Aorta (tissue), 5 donors: ENCODE measurements at places on chromosomes 3 and 15.

DNA sequence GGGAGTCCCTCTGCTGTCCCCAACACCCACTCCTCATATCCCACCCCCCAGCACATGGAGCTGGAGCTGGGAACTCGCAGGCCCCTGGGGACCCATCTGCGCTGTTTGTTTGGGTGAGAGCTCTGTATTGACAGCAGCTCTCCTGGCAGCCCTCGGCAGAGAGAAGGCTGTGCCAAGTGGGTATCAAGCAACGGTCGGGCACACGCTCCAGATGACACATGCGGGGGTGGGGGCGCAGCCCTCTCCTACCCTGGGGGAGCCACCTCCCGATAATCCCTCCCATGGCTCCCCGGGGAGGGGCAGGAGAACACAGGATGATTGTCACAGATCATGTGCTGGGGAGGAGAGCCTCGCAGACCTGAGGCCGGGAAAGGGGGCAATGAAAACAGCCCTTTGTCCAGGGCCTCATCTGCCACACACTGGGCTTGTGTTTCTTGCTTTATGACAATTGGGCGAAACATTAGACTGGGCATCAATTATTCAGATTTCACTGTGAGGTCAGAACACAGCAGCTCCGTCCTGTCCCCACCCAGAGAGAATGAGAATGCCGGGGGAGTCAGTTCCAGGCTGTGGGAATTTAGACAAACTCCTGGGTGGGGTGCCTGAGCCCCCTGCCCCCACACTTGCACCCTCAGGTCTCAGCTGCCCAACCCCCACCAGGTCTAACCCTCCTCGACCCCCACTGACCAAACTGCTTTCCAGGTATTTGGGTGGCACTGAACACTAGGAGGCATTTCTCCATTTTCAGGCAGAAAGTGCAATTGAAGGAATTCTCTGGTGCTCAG is 46.4 kb upstream of the KLF13 start:
- DNase-seq, result no peak

DNA sequence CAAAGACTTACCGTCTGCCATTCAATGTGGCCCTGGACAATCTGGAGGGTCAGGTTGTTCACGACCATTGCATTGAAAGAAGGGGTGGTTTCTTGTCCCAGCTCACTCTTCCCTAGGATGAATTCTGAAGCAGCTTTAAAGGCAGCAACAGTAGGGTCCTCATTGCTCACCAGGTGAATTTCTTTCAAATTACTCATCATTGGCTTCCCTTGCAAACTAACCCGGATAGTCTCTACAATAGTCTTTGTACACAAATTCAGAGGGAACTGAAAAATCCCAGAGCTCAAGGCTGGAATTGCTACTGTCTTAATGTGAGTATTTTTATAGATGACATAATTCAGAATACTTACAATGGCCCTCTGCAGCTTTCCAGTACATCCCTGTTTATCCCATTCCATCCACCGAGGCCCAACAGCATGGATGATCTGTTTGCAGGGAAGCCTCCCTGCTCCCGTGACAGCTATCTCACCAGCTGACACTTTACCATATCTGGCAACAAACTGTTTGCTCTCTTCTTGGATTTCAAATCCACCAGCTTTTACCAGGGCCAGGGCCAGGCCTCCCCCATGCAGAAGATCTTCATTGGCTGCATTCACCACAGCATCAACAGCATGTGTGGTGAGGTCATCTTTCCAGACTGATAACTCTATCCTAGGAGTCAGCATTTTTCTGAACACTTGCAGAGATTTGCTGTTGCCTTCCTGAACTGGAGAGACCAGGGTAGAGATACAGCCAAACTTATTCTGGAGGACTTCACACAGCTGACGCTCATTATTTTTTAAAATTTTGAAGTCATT is 8.6 kb downstream of the PARP9 start:
- DNase-seq, result no peak

DNA sequence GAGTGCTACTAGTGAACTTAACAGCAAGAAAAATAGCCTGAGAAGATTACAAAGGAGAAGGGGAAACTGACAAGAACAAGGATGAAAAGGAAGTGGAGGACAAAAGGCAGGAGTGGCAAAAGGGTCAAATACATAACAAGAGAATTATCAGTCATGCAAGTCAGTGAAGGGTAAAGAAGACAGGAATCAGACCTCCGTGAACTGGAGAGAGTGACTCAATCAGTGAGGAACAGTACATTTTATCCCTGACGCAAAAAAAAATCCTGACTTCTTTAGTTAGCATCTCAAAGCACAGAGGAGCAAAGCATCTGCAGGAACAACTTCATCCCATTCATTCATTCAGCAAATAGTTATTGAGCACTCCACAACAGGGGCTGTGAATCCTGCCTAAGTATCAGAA is 97.8 kb downstream of the SST start:
- DNase-seq, result no peak

DNA sequence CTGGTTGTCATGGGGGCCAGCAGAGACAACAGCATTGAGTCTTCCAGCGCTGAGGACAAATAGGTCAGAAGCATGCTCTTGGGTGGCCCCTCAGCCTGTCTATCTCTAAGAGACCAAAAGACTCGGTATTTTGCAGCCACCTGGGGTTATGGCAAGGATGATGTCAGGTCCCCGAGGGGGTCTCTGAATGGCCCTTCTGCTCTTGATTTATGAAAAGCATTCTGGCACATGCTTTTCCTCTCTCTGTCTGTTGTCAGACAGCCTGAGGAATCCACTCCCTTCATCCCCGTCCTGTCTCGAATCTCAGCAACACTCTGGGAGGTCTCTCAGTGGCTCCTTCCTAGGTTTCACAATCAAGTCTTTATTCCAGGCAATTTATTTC is 156.6 kb upstream of the RGMA start:
- DNase-seq, result no peak

- DNase-seq, result peak; percentile 50
Observed at GRCh38 chr3:160401291-160402095, 2.0 kb downstream of the SMC4 start.

GRCh38 chr3:69739204-69740102 is at the start of gene MITF:
Gene MITF (plus strand): TSS chr3:69739464. CDS start chr3:69739598, 134 bp downstream.
- peak; percentile 97 for DNase-seq

- DNase-seq, result no peak
Observed at GRCh38 chr3:125271127-125271526, 58.6 kb upstream of the SLC12A8 start.

DNA sequence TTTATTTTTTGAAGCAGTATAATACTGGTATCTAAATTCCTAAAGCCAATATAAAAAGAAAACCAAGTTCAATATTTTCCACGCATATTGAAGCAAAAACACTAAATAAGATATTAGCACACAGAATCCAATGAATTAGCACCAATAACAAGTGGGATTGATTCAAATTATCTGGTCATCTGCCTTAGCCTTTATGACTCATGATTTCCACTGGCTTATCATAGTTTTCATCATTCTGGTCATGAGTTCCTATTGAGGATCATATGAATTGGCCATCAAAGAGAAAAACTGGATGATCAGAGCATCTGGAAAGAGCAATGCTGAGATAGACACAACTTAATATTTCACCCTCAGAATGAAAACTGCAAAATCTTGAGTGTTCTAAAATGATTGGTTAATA is 809.9 kb downstream of the MCTP2 start:
- no peak for DNase-seq

GRCh38 chr3:7977245-7978086 is 524.2 kb upstream of the LMCD1 start:
- no peak for DNase-seq

GRCh38 chr3:182895513-182896112 is 84.7 kb downstream of the DCUN1D1 start:
- no peak for DNase-seq

- no peak for DNase-seq
Observed at GRCh38 chr15:58746174-58746573, 3.3 kb downstream of the ADAM10 start.

GRCh38 chr3:119594066-119594465 is 3.6 kb upstream of the PLA1A start:
- DNase-seq, result no peak

DNA sequence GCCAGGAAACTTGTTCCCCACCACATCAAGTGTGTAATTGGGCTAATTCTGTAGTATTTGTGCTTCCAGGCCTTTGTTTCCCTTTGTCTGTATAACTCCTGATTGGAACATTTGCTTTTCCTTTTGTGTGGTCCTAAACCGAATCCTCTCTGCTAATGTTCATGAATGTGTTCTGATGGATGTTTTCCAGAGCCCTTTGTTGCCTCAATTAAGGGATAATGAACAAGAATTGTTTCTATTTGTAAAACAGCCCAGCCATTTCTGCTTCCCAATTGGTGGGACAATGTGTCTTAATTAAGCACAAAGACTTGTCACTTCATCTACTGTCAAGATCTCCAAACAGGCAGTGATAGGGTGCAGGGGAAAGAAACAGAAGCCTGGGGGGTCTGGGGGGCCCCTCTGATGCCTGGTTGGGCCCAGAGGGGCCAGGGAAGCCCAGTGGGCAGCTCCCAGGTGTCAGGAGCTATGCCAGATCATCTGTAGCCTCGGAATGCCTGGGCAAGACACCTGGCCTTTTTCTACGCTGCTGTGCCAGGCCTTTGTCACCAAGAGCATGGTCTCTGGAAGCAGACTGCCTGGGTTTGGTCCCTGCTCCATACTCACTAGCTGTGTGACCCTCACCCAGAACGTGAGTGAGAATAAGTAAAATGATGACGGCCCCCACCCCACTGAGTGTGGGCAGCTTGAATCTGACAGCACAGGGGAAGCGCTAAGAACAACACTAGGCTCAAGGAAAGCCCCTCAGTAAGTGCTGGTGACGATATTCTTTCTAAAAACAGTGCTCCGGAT is 116.6 kb upstream of the PRR20G start:
- DNase-seq, result peak; percentile 33

GRCh38 chr3:166114448-166114847 is 277.2 kb upstream of the BCHE start:
- no peak for DNase-seq

DNA sequence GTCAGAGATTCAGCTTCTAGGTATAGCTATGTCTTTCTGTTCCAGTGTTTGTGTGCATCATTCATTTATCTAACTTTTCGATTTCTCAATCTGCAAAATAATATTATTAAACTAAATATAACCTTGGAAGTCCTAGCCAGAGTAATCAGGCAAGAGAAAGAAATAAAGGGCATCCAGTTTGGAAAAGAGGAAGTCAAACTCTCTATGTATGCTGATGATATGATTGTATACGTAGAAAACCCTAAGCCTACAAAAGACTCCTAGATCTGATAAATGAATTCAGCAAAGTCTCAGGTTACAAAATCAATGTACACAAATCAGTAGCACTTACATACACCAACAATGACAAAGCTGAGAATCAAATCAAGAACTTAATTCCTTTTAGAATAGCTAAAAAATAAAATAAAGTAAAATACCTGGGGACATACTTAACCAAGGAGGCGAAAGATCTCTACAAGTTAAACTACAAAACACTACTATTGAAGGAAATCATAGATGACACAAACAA is 718.2 kb downstream of the NTRK3 start:
- no peak for DNase-seq

DNA sequence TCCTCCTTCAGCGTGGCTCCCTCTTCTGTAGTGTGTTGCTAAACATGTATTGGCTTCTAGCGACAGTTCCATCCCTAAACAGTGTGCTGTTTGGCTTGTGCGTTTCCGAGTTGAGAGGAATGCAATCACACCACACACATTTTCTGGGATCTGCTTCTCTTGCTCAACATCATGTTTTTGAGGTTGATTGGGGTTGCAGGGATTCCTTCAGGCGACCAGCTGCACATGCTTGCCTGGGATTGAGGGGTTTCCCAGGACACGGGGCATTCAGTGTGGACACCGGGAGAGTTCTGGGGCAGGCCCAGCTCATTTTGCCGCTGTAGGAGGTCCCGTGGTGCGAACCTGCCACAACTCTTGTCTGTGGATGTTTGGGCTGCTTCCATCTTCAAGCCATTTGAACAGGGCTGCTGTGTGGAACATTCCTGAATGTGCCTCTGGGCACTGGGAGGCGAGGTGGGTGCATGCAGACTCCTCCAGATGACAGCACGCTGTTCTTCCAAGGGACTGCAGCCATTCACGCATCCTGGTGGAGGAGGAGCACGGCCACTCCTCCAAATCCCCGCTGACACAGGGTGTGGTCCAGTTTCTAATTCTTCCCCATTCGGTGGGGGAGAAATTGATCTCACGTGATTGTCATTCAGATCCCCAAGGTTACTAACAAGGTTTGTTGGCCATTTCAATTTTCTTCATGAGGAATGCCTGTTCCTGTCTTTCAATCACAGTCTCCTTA is 82.8 kb downstream of the PLXNA1 start:
- DNase-seq, result no peak

DNA sequence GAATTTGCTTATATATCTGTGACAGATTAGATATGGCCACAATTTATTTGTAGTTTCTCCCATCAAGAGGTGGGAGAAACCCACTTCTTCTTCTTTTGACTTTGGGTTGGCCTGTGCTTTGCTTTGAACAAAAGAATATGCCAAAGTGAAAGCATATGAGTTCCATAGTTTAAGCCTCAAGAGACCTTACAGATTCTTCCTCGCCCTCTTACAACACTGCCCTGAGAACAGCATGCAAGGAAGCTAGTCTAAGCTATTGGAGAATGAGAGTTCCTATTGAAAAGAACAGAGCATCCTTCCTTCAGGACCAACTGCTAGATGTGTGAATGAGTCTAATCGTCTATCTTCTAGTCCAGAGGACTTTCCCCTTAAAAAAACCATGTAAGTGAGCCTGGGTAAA is 394.8 kb downstream of the TUSC7 start:
- no peak for DNase-seq

- DNase-seq, result no peak
Observed at GRCh38 chr3:184050217-184050847, 2.5 kb upstream of the HTR3C start.

DNA sequence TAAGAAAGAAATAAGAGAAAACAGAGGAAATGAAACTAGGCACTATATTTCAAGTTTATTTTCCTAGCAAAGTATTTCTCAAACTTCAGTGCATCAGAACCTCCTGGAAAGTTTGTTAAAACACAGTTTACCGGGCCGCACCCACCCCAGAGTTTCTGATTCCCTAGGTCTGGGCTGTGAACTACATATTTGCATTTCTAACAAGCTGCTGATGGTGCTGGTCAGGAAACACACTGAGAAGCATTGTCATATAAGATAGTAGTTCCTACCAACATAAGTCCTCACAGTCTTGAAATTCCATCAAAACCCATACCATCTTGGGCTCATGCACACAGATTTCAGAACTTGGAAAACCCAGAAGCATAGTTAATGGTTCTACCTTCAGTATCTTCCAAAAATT is 8.3 kb downstream of the SLC9A9 start:
- no peak for DNase-seq

DNA sequence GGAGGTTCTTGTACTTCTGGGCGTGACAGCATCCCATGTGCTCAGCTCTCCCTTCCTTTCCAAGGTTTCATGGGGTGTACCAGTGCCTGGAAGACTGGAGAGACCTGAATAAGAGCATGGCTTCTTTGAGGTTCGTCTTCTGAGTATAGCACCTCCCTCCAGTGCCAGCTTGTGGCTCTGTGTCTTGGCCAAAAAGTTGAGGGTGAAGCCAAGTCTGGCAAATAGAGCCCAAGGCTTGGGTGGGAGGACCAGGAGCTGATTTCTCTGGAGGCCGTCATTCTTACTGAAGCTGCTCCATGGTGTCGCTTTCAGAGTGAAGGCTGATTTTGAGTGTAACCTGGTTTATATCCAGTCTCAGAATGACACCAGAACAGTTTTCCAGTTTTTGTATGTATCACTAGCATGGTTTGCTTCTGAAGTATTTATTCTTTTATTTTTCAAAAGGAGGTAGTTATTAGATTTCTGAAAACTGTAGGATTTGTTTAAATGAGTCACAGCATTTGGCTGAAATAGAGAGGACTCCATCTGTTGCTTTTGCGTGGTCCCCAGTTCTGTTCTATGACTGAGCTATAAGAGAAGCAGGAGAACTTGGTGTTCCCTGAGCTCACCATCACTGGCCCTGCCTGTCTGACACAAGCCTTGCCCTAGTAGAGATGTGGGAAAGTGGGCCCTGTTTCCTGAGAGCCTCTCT is 47.2 kb downstream of the BSN start:
- no peak for DNase-seq
